SIG-M5 (cell line): ENCODE measurements at places on chromosomes 4 and X.

- DNase-seq = no peak
These were observed 13.6 kb downstream of the TLR6 start for GRCh38 chr4:38842994-38843393.

GRCh38 chrX:103919270-103919637 lies 43.2 kb upstream of the TMSB15B start:
- DNase-seq = no peak

DNA sequence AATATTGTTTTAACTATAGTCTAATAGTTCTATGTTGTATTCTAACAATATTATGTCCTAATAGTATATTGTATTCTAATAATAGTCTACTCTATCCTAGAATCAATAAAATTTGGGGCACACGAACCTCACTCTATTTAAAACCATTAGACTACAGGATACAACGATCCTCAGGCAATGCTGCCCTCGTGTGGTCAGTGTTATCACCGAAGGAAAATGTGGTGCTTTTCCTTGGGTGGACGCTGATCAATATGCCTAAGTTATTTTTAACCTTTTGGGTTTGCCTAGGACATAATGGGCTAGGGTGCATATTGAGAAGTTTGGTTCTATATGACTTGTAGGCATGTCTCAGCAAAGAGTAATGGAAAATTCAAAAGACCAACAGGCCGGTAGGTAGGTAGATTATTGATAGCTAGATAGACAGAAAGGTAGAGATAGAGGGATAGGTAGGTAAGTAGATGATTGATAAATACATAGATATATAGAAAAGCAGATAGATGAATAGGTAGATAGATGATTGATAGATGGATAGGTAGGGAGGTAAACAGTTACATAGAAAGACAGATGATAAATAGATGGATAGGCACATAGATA lies 75.1 kb downstream of the PRKX start:
- no peak for DNase-seq

DNA sequence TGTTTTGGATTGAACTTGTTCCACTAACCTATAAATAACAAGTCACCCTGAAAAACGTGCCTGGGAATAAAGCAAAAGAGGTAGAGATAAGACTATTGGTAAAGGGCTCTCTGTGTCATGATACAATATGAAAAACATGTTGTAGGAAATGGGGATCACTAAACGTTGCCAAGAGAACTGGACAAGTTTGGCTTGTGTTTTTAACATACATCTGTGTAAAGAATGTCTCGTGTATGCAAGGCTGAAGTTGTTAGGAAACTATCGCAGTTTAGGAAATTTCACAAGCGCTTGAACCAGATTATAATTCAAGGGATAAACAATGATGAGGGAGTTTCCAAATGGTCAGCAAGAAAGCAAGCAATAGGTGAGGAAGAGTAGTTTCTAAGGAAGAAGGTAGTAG lies 655.8 kb downstream of the PCDH7 start:
- DNase-seq = no peak

DNA sequence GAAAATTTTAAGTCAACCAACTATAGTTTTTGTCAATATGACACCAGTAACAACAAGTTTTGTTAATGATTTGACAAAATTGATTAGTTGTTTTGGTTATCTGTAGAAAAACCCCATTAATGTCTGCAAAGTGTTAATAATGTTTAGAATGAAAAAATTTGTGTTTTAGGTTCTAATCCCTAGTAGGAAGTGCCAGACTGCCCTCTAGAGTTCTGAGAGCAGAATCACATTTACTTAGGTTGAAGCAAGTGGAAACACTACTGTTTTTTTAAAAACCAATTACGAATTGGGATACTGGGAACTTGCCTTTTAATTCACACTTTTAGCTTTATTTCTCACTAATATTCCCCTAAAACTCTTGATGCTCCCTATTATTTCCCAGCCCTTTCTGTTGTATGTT lies 101.1 kb upstream of the CYLC1 start:
- no peak for DNase-seq

GRCh38 chrX:17814059-17814458 lies 47.0 kb downstream of the RAI2 start:
- DNase-seq = no peak

DNA sequence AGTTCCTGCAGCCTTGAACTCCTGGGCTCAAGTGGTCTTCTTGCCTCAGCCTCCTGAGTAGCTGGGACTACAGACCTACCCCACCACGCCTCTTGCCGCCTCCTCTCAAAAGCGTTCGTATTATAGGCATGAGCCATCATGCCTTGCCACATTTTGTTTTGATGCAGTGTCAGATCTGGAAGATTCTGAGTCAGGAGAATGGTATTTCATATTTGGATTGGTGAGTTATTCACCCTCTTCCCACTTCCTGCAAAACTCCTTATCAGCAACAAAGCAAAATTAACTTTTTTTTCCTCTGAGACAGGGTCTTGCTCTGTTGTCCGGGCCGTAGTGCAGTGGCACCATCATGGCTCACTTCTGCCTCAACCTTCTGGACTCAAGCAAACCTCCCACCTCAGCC lies 29.6 kb downstream of the REST start:
- DNase-seq = no peak

GRCh38 chrX:46234775-46235174 lies 310.4 kb downstream of the ZNF674 start:
- no peak for DNase-seq

- no peak for DNase-seq
These were observed 20.2 kb upstream of the TMEM184C start for GRCh38 chr4:147596981-147597380.

GRCh38 chr4:180598281-180598680 lies 1644.9 kb upstream of the TENM3 start:
- no peak for DNase-seq

- DNase-seq = no peak
These were observed 138.4 kb downstream of the LDB2 start for GRCh38 chr4:16759931-16760582.

- no peak for DNase-seq
These were observed 964.9 kb upstream of the GRIA3 start for GRCh38 chrX:122219226-122219625.

DNA sequence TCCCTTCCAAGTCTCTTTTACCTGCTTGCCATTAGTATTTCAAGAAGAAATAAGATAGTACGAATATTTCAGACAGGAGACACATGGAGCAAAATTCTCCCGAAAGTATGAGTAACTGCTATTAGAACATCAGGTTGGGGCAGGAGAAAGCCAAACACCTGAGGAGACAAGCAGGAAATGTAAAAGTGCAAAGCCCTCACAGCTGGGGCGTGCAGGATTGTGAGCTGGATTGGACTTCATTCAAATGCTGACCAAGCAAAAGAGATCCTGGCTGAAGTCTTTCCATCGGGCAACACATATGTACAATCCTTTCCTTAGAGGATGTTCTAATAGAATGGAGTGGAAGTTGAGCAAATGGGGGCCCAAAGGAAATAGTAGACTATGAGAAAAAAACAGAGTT lies 76.8 kb downstream of the DTHD1 start:
- DNase-seq = no peak

- DNase-seq = no peak
These were observed 37.6 kb downstream of the FGFRL1 start for GRCh38 chr4:1048773-1049590.
